ENCODE measurements at places on chromosomes 2 and 18. TPM values are rescaled to one million over a fixed set of nuclear protein-coding genes. Genes with fewer than 3 reads are reported as not detected.
A peak's percentile ranks its signal among the peaks of the same experiment; 100 is the strongest.

GRCh38 chr18:63387861-63388260 is 20.9 kb upstream of the KDSR start:
- no peak overlapping the region for H3K27ac ChIP-seq
- no peak overlapping the region for H3K4me3 ChIP-seq
- no peak for DNase-seq

DNA sequence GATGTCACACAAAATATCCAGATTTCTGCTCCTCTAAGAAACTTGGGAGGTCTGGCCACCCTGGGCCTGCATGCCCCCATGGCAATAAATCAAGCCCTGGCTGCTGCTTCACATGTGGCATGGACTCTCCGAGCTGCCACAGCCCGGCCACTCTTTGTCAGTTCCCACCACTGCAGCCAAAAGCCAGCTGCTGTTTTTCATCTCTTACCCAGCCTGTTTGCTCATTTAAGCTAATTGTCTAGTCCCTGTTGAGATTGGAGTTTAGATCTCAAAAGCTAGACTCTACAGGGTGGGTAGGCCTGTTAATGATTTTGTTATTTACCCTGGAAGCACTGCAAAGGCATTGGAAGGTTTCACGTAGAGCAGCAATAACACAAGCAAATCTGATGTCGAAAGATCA is 20.9 kb upstream of the ANXA4 start:
- no peaks in the 10 kb centered on the region for H3K4me1 ChIP-seq
- no peak overlapping the region for H3K4me3 ChIP-seq
- H3K27ac ChIP-seq, result no peak overlapping the region
- H3K27me3 ChIP-seq, result no peaks in the 10 kb centered on the region
- no peak for DNase-seq
- no peaks in the 10 kb centered on the region for H3K36me3 ChIP-seq

- no peaks in the 10 kb centered on the region for H3K36me3 ChIP-seq
- H3K27ac ChIP-seq, result no peak overlapping the region
Measured at GRCh38 chr2:7845332-7845731, 836.5 kb upstream of the ID2 start.

- H3K36me3 ChIP-seq, result peaks cover 21% of the 10 kb centered on the region
- DNase-seq, result no peak
- peaks cover 9% of the 10 kb centered on the region for H3K4me1 ChIP-seq
- no peak overlapping the region for H3K4me3 ChIP-seq
- H3K27me3 ChIP-seq, result no peaks in the 10 kb centered on the region
Measured at GRCh38 chr2:215411941-215412743, 23.7 kb downstream of the FN1 start.

DNA sequence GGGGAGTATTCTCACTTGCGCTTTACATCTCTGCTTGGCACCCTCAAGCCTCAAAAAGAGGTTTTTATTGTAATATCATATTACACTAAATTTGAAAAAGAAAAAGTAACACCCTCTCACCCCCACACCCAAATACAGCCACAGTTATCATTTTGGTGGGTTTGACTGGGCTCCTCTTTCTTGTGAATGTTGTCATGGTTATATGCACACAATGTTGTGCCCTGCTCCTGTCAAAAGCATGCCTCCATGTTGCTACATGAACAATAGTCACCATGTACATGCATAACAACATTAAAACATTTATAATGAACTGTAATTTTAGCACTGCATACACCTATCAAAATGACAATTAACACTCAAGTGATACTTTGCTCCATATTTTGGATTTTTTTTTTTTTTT is 100.2 kb downstream of the BCL2L11 start:
- H3K27me3 ChIP-seq, result peaks cover 6% of the 10 kb centered on the region
- no peak overlapping the region for H3K27ac ChIP-seq
- no peaks in the 10 kb centered on the region for H3K4me1 ChIP-seq
- peaks cover 3% of the 10 kb centered on the region for H3K36me3 ChIP-seq
- DNase-seq, result no peak

GRCh38 chr2:156672556-156673332 is 236.6 kb downstream of the GPD2 start:
- H3K27me3 ChIP-seq, result no peaks in the 10 kb centered on the region
- DNase-seq, result no peak
- H3K36me3 ChIP-seq, result no peaks in the 10 kb centered on the region

GRCh38 chr2:72984172-72984671 is 66.9 kb downstream of the EMX1 start:
- H3K27ac ChIP-seq, result no peak overlapping the region
- peaks cover 14% of the 10 kb centered on the region for H3K4me1 ChIP-seq
- no peak for DNase-seq
- H3K4me3 ChIP-seq, result no peak overlapping the region

DNA sequence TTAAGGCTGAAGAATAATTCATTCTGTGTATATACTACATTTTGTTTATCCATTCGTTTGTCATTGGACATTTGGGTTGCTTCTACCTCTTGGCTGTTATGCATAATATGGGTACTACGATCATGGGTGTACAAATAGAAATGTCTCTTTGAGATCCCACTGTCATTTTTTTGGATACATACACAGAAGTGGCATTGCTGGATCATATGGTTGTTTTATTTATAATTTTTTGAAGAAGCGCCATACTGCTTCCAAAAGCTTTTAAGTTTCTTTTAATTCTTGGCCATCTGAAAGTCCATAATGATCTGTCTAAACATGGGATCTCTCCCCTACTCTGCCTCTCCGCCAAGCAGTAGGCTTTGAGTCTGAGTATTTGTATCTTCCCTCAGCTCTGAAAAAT is 18.6 kb downstream of the PPM1B start:
- H3K27me3 ChIP-seq, result no peaks in the 10 kb centered on the region
- no peak overlapping the region for H3K4me3 ChIP-seq
- no peaks in the 10 kb centered on the region for H3K36me3 ChIP-seq
- peaks cover 92% of the 10 kb centered on the region for H3K4me1 ChIP-seq
- H3K27ac ChIP-seq, result peak overlapping the region; percentile 55

DNA sequence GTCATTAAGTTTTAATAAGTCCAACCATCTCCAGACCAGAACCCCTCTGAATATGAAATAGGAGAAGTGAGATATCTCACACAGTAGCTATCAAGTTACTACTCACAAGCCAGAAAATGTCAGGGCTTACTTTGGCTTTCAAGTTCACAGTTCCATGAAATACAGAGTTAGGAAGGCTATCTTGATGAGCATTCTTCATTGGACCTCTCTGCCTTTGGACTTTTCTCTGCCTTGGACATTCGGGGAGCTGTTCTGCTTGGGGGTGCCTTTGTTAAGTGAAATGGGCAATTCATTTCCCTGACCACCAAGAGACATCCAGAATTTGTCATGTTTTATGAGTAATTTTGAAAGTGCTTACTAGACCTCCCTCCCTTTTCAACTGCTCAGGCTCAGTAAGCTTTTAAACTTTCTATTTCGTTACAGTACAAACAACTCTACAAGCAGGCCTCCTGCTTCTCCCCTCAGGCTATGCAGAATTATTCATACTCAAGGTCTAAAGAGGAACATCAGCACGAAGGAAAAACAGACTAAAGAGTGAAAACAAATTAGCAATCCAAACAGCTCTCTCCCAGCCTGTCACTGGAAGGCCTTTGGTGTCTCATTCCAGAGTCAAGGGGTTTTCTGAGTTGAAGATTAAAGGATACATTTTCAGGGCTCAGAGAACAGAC is 95.3 kb downstream of the MREG start:
- peaks cover 20% of the 10 kb centered on the region for H3K4me1 ChIP-seq
- no peaks in the 10 kb centered on the region for H3K36me3 ChIP-seq
- H3K27me3 ChIP-seq, result no peaks in the 10 kb centered on the region
- no peak for DNase-seq

- H3K4me3 ChIP-seq, result no peak overlapping the region
- H3K4me1 ChIP-seq, result no peaks in the 10 kb centered on the region
- H3K27me3 ChIP-seq, result no peaks in the 10 kb centered on the region
- DNase-seq, result no peak
- H3K36me3 ChIP-seq, result no peaks in the 10 kb centered on the region
- H3K27ac ChIP-seq, result no peak overlapping the region
Measured at GRCh38 chr2:228846161-228846560, 424.9 kb downstream of the PID1 start.

DNA sequence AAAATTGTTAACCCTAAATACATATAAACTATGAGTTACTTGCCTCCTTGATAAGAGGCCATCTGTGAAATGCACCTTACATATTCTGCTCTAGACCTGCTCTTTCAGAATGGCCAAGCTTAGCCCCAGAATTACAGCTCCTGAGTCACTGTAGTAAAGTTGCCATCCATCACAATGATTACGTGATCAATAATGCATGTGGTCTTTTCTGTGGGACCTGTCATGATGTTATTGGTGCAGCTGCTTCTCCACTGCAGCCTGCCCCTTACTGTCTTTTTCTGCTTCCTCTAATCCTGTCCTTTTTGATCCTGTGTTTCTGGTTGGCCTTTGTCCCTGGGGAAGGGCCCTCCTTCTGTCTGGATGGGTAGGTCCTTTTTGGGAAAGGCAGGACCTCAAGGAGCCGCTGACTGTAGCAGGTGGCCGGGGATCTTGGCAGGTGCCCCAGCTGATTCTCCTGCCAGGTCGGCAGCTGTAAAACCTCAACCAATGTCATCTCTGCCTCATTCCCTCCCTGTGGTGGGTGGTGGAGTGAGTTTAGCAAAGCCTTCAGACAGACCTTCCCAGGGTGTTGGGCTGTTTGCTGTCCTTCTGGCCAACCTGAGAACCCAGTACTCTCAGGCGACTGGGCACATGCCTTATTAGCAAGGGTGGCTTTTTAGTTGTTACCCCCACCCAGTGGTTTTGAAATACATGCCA is 126.2 kb upstream of the EML6 start:
- peaks cover 34% of the 10 kb centered on the region for H3K4me1 ChIP-seq
- no peak overlapping the region for H3K4me3 ChIP-seq
- H3K36me3 ChIP-seq, result no peaks in the 10 kb centered on the region
- DNase-seq, result no peak
- no peaks in the 10 kb centered on the region for H3K27me3 ChIP-seq

DNA sequence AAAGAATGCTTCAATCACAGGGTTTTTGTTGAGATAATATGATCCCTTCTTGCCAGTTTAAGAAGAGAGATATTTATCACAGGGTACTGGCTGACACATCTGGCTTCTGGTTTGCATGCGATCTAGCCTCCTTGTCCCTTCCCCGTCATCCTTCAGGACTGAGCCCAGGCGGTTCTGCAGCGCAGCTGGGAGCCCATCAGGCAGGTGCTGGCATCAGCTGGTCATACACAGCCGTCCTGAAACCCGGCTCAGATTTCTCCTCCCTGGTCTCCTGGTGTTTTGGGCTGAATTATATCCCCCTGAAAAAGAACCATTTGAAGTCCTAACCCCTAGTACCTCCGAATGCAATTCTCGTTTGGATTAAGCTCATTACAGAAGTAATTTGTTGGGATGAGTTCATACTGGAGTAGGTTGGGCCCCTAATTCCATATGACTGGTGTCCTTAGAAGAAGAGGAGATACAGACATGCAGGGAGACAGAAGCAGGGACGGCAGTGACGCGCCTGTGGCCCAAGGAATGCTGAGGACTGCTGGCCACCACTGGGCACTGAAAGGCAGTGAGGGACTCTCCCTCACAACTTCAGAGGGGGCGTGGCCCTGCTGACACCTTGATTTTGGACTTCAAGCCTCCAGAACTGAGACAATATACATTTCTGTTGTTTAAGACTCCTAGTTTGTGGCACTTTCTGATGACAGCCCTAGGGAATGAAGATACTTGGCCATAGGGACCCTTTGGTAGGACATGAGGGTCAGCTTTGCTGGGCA is 83.9 kb upstream of the ODC1 start:
- H3K27me3 ChIP-seq, result no peaks in the 10 kb centered on the region
- no peaks in the 10 kb centered on the region for H3K4me1 ChIP-seq
- H3K27ac ChIP-seq, result no peak overlapping the region
- no peaks in the 10 kb centered on the region for H3K36me3 ChIP-seq

AKAIN1 gene
- total RNA-seq, result not detected

GORASP2 gene
- total RNA-seq, result 84.4 TPM

Measured in left lung (tissue), 14 donors.